ENCODE measurements at places on chromosomes 5 and 9.

- no peak for DNase-seq
These were observed 170.8 kb downstream of the SGCD start for GRCh38 chr5:156497804-156498208.

DNA sequence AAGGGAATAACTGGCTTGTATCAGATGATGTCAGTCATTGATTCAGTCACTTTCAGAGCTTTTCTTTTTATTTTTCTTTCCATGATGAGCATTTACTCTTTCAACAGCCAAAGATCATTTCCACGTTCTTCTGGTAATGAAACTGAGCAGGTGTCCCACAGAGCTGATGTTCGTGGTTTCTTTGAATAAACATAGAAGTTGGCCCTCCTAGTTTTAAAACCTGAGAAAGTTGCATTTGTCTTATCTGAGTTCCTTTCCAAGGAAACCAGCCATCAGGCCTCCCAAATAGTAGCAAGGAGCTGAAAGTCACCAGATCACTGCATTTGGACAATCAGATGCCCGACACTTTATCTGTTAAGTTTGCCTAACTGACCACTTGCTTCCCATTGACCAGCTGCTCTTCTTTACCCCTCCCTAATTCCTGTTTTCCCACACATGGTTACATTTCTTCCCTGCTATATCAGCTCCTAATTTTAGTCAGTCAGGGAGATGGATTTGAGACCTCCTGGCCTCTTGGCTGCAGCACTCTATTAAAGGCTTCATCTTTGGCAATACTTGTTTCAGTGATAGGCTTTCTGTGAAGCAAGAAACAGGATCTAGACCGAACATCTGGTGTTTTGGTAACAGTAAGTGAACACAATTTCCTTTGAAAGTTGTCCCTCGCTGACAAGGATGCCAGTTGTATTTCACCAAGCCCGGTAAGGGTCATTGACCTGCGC lies 420.8 kb downstream of the CHSY3 start:
- no peak for DNase-seq

DNA sequence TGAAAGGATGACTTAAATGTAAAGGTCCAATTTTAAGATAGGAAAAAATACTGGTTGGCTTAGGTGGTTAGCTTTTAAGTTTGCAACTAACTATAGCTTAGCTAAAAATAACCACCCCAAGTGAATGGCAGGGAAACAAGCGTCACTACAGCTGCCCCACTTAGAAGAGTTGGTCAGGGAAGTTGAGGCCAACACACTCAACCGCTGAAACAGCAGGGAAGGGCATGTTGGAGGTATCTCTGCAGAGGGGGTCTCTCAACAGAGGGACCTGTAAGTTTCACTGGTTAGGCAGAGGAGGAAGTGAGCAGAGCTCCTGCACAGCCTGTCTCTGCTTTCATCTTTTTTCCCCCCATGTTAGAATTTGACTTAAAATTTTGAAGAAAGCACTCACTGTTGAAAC lies 75.3 kb downstream of the LHFPL2 start:
- no peak for DNase-seq

DNA sequence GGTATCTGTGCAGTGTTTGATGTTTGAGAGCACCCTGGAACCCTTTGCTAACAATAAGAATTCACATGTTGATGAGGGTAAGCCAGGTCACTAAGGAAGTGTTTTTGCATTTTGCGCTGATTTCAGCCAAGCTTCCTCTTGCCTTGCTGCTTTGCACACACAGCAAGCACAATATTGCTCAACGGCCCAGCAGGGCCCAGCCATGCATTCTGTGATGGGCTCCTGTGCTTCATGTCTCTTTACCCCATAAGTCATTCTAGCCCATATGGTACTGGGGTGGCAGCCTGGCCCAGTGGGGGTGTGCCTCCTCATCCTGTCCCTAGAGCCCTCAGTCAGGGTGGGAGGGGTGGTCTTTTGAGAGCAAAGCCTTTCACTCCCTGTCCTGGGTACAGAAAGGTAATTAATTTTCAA lies 481.3 kb downstream of the GADD45G start:
- DNase-seq: peak; percentile 89

GRCh38 chr5:9046756-9047481 lies 499.0 kb downstream of the SEMA5A start:
- no peak for DNase-seq

DNA sequence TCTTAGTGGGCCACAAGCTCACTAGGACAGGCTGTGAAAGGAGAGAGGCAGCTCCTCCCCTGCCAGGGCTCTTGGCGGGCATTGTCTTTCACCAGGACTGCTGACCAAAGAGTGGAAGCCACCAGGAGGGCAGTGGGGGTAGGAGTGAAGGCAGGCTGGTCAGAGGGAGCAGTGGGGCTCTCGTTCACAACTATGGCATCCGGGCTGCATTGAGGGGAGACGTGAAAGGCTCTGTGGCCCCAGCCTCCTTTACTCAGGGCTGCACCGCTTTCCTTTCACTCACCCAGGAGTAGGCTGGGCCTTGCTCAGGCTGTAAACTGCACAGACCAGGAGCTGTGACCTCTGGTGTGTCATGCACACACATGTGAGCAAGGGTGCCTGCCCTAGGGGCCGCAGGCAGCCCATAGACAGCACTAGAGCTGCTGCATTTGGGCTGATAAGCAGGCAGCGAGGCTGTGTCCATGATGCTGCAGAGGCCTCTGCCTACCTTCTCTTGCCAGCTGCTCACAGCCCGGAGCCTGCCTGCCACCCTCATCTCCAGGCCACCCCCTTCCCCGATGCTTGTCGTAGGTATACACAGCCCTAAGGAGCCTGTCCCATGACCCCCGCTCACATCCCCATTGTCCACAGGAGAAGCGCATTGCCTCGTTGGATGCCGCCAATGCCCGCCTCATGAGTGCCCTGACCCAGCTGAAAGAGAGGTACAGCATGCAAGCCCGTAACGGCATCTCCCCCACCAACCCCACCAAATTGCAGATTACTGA lies 130.4 kb downstream of the DAB2IP start:
- no peak for DNase-seq

GRCh38 chr5:89105171-89105695 lies 222.2 kb upstream of the MEF2C start:
- DNase-seq: no peak

DNA sequence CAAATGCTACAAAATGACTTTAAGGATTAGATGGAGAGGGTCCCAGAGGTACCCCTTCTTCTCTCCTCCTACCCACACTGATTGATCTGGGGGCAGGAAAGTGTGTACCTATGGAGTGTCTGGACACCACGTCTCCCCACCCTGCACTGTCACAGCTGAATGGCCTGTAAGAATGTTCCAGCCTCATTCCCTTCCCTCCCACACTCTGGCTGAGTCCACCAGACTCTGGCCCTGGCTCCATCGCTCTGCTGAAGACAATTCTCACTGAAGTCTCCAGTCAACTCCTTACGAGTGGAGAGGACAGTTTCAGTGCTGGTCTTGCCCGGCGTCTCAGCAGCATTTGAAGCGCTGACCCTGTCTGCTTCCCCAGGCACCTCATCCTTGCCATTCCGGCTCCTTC lies 105.8 kb downstream of the TTLL11 start:
- no peak for DNase-seq

- no peak for DNase-seq
These were observed 14.8 kb downstream of the ANXA1 start for GRCh38 chr9:73166468-73166867.

DNA sequence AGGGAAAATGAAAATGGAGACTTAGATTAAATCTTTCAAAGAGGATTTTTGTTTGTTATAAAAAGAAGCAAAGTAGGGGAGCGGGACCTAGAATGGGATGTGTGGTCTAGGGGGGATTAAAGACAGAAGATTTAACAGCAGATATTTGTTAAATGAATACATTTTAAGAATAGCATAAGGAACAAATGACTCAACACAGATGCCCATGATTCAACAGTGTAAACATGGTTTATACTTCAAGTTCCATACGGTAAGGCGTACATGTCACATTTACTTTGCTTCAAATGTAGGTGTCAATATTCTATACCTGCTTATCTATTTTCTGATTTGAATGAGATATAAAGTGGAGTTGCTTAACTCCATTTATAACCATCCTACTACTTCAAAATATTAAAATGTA lies 1.5 kb downstream of the TICAM2 start:
- no peak for DNase-seq

DNA sequence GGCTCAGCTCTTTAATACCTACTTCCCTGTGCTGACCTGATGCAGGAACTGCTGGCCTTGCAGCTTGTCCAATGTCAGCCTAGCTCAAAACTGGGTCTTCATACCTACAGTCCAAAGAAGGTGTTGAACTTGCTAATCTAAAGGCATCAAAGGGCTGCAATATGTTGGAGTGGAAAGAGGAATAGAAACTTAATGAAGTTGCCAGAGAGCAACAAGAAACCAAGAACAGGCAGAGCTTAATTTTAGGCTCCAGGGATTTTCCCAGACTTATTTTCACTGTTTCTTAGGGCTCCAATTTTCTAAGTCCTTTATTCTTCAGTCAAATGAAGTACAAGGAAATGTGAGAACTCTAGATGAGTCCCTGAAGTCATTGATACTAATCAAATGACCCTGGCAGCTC lies 17.6 kb upstream of the ERCC6L2 start:
- DNase-seq: no peak

- DNase-seq: no peak
These were observed 72.0 kb upstream of the IQGAP2 start for GRCh38 chr5:76331126-76331525.

DNA sequence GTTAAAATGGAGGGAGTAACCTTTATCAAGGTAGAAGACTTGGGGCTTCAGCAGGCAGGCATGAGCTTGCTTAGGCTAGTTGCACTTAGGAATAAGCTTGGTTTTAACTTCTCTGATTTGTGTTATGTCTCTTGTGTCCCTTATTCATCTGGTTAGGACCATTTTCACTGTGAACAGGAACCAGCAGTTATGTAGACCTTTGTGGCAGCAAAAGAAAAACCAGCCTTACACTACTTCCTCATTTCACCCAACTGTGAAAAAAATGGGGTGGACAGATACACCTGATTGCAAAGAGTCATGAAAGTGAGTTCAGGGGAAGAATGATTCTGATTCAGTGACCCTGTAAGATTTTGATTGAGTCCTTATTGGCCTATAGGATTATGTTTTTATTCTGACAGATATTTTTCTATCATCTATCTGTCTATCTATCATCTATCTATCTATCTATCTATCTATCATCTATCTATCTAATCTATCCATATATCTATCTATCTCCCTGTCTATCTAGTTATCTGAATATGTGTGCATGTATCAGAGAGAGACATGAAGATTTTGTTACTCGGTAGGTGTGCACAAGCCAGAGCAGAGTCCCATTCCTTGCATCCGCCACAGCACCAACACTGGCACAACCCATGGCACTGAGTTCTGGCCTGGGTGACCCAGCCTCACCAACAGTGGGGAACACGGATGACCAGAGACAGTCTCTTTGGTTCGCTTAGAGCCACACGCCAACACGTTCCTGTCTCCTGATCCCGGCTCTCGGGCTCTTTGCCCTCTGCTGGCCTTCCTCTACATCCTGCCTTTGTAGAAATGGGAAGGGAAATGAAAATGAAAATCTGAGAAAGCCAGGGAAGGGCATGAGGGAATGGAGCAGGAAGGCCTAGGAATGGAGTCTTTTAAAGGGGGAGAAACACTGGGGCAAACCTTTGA lies 1.3 kb upstream of the ZNF366 start:
- no peak for DNase-seq

DNA sequence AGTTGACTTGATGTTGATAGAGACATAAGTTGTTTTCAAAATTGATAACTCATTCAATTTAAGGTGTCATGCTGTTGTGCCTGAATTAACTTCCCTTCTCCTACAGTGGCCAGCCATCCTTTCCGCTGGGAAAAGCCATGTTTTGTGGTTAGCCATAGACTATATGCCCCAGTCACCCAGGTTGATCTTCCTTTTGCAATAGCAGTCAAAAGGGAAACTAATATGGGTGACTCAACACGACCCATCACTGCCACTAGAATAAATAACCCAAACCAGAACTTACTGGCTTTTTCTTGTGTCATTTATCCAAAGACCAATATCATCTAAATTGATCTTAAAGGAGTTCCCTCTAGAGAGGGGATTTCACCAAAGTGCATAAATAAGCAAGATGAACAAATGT lies 87.4 kb downstream of the PTCD2 start:
- DNase-seq: no peak

GRCh38 chr5:7866196-7866595 lies 2.6 kb downstream of the FASTKD3 start:
- DNase-seq: no peak

GRCh38 chr5:130151239-130151638 lies 247.0 kb downstream of the CHSY3 start:
- DNase-seq: no peak

- DNase-seq: no peak
These were observed 3.5 kb upstream of the PLAA start for GRCh38 chr9:26950521-26950920.

- no peak for DNase-seq
These were observed 181.7 kb upstream of the KIF2A start for GRCh38 chr5:62124266-62124665.

GRCh38 chr9:129798973-129799372 lies 4.0 kb upstream of the TOR1B start:
- no peak for DNase-seq

DNA sequence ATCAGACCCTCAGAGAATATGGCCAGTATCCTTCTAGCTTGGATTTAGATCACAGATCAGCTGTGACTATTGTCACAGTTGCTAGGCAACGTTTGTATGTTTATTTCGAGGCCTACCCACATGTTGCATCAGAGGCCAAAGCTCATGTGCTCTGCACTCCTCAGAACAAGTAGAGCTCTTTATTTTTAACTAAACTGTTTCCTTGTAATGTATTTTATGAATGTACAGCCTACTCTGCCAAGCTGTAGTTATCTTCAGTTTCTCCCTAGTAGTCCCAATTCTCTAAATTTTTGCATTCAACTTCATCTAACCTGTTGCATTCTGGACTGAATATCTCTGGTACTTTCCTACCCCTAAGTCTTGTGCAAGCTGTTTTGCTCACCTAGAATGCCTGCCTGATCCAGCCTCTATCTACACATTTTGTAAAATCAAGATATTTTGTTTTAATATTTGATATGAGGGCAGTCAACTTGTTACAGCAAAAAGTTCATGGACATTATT lies 52.8 kb downstream of the CAST start:
- peak; percentile 45 for DNase-seq

DNA sequence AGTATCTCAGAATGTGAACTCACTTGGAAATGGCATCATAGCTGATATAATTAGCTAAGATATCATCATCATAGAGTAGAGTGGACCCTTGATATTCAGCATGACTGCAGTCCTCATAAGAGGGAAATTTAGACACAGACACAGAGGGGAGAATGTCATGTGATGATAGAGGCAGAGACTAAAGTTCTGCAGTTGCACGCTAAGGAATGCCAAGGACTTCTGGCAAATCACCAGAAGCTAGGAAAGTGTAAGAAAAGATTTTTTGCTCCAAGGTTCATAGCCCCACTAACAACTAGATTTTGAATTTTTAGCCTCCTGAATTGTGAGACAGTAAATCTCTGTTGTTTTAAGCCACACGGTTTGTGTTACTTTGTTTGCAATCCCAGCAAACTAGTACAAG lies 612.6 kb upstream of the ST8SIA4 start:
- no peak for DNase-seq

GRCh38 chr5:121949885-121950284 lies 11.9 kb upstream of the SRFBP1 start:
- DNase-seq: no peak

Data from DMS153 (cell line).